Activated CD8-positive, alpha-beta memory T cell treated with anti-CD3 and anti-CD28 coated beads, Interleukin-2, amount 10 ng/mL, durations not matched to agents 7 days and 5 days (primary cell): ENCODE measurements at places on chromosomes 1 and 21. TPM values are rescaled to one million over a fixed set of nuclear protein-coding genes. Genes with fewer than 3 reads are reported as not detected.

The PDZK1 gene
- not detected for total RNA-seq

The VSIG8 gene
- not detected for total RNA-seq

DNA sequence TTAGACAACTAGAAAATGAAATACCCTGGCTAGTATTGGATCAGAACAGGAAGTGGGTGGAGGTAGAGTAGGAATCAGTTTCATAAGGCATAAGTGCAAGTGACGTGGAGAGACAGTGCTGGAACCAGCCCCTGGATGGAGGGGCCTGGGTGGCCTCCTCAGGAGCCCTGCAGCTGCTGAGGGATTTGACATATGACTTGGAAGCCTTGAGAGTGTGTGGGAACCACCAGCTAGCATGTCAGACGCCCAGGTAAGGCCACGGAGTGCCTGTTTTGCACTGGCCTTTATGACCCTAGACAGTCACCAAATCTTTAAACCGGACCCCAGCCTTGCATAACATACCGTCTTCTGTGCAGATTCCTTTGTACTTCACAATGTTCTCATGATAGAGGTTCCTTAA is 94.4 kb downstream of the RAVER2 start:
- DNase-seq, result no peak

GRCh38 chr1:248824701-248825100 is 1.0 kb downstream of the SH3BP5L start:
- no peak for DNase-seq

The TSPAN1 gene
- not detected for total RNA-seq

GRCh38 chr1:88708011-88708410 is 23.9 kb downstream of the PKN2 start:
- no peak for DNase-seq

DNA sequence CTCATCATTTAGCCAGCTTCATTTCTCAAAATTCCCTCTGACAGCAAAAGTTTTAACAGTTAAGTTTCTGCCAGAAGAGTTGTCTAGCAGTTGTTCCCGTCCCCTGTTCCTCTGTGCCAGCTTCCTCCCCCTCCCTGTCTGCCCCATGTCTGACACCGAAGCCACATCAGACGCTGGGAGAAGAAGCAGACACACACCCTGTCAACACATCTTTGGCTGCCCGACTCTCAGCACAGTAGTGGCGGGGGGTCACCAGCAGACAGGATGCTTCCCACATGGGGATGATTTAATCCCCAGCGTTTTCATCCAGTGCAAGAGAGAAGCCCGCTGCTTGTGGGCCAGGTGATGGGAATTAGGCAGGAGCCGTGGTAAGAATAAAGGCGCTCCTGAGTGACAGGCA is 379.4 kb upstream of the RUNX1 start:
- no peak for DNase-seq

- no peak for DNase-seq
These were observed 56.8 kb downstream of the SLC30A10 start for GRCh38 chr1:219871427-219872057.

DNA sequence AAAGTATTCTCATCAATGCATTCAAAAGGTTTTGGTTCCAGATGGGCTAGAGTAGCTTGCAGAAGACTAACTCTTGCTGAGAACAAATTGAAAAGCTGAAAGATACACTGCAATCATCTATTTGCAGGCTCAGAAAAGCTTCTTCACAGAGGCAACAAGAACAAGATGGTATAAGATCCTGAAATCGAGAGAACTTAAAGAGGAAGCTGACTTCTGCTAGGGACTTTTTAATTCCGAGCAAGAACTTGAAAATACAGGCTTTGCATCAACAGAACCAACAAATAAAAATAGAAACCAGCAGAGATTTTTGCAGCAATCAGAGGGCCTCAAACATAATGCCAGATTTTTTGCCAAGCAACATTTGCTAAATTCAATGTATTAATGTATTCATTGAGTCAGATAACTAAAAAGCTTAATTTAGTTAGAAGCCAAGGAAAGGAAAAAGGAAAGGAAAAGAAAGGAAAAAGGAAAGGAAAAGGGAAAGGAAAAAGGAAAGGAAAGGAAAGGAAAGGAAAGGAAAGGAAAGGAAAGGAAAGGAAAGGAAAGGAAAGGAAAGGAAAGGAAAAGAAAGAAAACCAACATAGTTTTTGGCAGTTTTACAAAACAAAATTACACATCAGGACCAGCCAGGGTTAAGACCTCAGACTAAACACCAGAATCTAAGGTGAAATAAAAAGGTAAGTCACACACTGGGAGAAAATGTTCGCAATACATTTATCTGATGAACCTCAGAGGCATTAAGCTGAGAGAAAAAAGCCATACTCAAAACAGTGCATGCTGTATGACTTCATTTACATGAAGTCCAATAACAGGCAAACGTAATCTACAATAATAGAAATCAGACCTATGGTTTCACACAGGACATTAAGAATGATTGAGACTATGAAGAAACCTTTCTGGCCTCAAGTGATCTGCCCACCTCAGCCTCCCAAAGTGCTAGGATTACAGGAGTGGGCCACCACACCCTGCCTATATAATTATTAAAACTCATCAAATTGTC is 42.6 kb downstream of the FAF1 start:
- no peak for DNase-seq

GRCh38 chr1:1703796-1704195 is 11.2 kb upstream of the SLC35E2B start:
- DNase-seq, result no peak

The TRABD2B gene
- total RNA-seq, result not detected

DNA sequence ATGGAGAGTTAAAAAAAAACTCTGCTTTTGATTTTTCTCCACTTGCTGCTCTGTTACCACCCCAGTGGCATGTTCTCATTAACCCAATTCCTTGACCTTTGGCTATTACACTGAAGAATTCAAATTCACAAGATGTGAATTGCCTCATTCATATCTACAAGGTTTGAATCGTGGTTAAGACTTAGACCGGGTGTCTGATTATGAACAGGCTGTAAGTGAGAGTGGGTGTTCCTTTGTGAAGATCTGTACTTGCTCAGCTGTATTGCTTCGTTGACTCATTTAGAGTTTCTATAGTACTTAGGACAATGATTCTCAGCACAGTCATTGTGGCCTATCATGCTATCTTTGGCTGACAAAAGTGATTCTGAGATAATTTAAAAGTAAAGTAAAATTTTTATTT is 36.4 kb downstream of the DNM3 start:
- DNase-seq, result no peak

The LPAR3 gene
- total RNA-seq, result 0.37 TPM
